ENCODE measurements at places on chromosomes 12 and 14.

DNA sequence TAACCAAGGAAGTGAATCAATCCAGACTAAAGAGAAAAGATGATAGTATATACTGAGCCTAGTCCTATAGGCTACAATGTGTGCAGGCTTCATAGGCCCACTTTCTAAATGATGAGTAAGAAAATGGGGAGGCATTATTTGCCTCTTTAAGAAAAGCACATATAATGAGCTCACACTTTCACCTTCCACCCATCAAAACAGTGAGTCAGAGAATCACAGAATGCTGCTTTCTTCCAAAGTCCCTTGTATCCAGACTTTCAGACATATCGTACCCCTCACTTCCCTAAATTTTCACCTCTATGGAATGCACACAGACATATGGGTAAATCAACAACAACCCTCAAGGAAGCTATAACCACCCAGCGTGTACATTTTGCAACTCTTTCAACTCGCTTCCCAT, 286.4 kb upstream of the PRKD1 start:
- no peak for DNase-seq

DNA sequence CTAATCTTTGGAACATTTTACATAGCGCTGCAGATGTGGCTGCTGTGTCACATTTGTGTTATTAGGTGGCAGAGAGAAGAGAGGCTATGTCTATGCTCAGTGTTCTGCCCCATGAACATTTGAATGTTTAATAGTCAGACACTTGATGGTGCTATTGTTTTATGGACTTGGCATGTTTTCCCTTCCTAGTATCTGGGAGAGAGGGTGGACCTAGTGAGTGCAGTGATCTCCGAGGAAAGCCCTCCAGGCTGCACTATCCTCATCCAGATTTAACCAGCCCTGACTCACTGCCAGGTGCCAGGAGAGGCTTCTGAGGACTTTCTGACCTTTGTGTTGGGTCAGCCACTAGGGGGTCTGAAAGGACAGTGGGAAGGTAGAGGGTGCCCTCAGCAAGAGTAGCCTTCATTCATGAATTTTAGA, 24.3 kb downstream of the ZFC3H1 start:
- no peak for DNase-seq

- DNase-seq, result no peak
Observed at GRCh38 chr12:53200107-53200457, 7.0 kb downstream of the ITGB7 start.

DNA sequence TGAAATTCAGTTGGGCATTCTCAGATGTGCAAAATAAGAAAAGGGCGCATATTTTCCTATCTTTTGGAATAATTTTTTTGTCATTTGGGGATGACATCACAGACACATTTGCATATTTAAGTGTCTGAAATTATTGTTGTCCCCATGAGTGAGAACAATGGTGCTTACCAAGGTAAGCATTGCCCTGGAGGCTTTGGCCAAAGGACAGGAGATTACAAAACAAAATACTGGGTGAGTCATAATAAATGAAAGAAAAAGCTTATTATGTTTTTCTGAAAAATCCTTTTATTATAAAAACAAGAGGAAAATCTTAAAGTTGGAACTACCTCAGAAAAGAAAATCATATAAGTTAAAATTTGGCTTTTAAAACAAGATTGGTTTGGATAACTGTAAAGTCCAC, 254.9 kb downstream of the BTG1 start:
- DNase-seq, result no peak

GRCh38 chr14:100546051-100546443, 41.2 kb downstream of the BEGAIN start:
- DNase-seq, result no peak

- DNase-seq, result no peak
Observed at GRCh38 chr12:31119192-31119802, 45.6 kb downstream of the DDX11 start.

GRCh38 chr12:93154753-93155480, 222.8 kb upstream of the NUDT4 start:
- DNase-seq, result no peak

- no peak for DNase-seq
Observed at GRCh38 chr14:58947814-58948445, 240.5 kb upstream of the DAAM1 start.

GRCh38 chr14:89292579-89293313, 124.3 kb downstream of the FOXN3 start:
- DNase-seq, result no peak

DNA sequence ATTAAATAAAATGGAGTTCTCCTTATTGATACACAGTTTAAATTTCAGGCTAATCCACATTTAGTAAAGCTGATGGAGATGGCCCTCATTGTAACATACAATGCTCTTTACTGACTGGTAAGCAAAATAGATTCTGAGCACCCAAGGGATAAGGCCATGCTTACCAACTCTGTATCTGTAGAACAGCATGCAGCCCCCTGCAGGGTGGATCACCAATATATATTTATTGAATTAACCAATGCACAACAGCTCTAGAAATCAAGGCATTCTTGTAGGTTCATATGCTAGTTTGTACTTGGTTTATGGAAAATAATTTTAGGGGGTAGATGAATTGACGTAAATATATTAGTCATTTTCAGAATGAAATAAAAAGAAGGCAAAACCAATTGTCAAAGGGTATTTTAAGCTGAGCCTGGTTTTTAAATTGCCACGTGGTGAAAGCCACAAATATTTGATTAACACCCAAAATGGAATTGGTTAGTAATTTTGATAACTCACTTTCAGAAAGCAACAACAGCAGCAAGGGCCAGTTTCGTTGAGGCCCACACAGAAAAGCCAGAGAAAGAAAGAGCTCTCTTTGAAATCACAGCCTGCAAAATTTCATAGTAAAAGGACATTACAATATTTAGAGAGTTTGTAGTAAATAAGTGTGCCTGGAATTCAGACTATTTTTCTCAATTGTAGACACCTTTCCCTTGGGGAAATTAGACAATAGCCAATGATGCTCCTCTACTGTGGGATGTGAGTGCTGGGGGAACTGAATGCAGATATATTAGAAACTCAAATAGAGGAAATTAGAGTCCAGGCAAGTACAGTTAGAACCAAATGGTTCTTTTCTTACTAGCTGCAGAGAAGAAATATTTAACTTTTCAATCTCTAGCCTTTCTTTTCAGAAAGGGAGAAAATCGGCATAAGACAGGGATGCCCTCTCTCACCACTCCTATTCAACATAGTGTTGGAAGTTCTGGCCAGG, 216.2 kb upstream of the ABCD2 start:
- no peak for DNase-seq

DNA sequence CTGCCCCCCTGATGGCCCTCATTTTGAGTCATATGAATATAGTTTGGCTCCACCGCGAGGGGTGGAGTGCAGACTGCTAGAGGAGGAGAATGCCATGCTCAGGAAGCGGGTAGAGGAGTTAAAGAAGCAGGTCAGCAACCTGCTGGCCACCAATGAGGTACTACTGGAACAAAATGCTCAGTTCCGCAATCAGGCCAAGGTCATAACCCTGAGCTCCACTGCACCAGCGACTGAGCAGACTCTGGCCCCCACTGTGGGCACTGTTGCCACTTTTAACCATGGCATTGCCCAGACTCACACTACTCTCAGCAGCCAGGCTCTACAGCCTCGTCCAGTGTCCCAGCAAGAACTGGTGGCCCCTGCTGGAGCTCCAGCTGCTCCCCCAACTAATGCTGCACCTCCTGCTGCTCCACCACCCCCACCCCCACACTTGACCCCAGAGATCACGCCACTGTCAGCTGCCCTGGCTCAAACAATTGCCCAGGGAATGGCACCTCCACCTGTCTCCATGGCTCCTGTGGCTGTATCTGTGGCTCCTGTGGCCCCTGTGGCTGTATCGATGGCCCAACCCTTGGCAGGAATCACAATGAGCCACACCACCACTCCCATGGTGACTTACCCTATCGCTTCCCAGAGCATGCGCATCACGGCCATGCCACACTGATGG, 3.3 kb downstream of the ZC3H10 start:
- no peak for DNase-seq

- no peak for DNase-seq
Observed at GRCh38 chr12:47954058-47954457, 9.3 kb upstream of the TMEM106C start.

GRCh38 chr12:65454115-65454787, 175.8 kb downstream of the MSRB3 start:
- no peak for DNase-seq

GRCh38 chr12:14995583-14996425, 23.0 kb downstream of the PDE6H start:
- DNase-seq, result no peak

DNA sequence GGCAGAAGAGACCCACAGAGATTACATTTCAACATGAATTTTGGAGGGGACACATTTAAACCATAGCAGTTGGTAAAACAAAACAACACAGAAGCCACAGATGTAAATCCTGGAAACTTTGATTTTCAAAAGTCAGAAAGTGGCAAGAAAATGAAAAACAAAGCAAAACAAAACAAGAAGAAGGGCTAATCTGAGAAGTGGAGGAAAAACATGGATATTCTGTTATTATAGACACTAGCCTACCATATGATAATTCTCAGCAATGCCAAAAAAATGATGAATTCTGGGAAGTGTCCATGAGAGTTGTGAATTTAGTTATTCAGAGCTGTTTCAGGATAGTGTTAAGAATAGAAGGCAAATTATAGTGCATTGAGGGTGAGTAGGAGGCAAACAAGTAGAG, 192.3 kb downstream of the TRHDE start:
- no peak for DNase-seq

DNA sequence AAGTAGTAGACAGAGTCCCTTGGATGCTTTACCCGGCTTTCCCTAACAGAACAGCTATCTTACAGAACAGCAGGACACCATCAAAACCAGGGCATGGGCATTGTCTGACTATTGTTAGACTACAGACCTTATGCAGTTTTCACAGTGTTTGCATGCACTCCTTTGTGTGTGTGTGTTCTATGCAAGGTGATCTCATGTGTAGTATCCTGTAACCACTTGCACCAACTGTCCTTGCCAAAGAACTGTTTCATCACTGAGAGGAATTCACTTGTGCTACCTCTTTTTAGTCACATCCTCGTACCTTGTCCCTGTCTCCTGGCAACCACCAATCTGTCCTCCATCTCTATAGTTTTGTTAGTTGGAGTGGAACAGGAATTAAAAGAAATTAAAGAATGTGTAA, 183.6 kb upstream of the PZP start:
- no peak for DNase-seq

GRCh38 chr12:19140381-19141236, 11.1 kb downstream of the PLEKHA5 start:
- no peak for DNase-seq

GRCh38 chr12:25629341-25629740, 76.3 kb upstream of the LMNTD1 start:
- DNase-seq, result no peak

DNA sequence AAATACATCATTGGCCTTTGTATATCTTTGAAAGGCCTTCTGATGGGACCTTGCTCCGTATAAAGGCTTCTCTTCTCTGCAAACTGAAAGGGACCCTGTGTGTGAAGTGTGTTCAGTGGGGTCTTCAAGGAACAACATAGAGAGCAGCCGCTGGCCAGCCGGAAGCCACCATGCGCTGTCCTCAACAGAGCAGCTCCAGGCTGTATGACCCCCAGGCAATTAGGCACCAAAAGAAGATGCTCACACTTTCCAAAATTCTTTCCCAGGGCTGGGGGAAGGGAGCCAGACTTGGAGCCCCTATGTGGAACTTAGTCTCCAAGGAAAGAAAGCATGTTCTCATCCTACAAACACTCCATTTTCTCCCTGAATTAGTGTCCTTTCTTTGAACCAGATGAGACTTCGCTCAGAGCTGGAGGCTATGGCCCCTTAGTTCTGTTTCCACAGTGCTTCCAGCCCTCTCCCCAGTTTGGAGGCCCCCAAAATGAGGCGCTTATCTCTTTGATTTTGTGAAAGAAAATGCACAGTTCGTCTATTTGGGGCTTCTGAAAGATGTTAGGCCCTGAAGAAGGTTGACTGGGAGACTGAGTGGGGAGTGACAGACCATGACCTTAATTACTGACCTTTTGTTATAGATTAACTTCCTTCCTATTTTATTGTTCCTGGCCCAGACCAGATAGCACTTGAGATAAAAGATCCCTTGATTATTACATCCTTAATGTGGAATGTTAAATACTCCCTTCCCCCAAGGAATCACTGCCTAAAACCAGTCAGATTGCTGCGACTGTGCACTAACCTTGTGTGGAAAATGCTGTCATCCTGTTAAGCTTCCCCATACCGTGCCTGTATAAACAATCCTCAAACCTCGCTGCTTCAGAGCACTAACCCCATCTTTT, 128.3 kb upstream of the FGD4 start:
- no peak for DNase-seq

DNA sequence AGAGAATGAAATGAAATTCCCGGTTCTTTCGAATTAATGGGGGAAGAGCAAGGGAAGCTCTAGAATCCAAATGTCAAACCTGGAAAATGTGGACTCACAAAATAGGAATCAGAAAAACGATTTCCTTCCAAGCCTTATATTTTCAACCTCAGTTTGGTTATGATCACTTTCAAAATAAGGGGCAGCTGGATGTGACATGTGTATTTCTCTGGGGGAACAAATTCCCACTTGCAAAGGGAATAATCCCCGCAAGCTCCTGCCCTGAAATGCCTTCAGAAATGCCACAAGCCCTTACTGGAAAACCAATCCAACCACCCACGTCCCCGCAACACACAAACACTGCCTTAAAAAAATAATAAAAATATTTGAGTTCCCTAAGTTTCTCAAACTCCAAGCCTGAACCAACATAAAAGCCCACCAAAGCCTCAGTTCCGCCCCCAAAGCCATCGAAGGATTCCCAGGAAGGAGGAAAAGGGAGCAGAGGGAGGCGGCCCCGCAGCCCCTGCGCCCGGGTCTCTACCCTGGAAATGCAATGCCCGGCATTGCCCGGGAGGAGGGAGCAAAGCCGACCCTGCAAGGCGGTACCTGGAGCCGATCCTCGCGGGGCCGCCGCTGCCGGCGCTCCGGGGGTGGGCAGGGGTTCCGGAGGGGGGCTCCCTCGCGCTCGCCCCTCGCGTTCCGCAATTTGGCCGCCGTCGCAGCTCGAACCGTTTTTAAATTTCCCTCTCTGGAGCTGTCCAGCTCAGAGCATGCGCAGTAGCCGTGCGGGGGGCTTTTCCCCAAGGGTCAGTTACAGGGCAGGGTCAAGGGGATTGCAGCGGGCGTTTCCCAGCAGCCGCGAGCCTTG, at the start of gene FOXN4:
Gene FOXN4 (minus strand): TSS at position 751 of the 847 bp plus-strand sequence. CDS start 963 bp downstream, outside the sequence.
- DNase-seq, result no peak

GRCh38 chr12:2242216-2242615, 189.4 kb downstream of the CACNA1C start:
- DNase-seq, result no peak

GRCh38 chr12:52379536-52379935, 5.9 kb downstream of the KRT84 start:
- DNase-seq, result no peak

DNA sequence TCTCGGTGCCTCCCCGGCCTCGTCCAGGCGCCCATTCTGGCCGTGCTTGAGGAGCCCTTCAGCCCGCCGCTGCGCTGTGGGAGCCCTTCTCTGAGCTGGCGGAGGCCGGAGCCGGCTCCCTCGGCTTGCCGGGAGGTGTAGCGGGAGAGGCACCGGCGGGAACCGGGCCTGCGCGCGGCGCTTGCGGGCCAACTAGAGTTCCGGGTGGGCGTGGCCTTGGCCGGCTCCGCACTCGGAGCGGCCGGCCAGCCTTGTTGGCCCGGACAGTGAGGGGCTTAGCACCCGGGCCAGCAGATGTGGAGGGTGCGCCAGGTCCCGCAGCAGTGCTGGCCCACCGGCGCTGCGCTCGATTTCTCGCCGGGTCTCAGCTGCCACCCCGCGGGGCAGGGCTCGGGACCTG, 168.7 kb upstream of the RPL10L start:
- DNase-seq, result no peak
